LoVo (cell line): ENCODE measurements at places on chromosomes 1 and 21.

DNA sequence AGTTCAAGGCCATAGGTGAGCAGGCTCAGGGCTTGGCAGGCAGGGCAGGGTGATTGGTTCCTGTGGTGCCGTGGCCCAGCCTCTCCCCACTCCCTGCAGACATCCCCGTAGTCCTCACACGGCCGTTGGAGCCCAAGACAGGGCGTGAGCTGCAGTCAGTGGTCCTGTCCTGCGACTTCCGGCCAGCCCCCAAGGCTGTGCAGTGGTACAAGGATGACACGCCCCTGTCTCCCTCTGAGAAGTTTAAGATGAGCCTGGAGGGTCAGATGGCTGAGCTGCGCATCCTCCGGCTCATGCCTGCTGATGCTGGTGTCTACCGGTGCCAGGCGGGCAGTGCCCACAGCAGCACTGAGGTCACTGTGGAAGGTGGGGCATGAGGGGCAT lies 71.9 kb downstream of the OBSCN start:
- DNase-seq: no peak

DNA sequence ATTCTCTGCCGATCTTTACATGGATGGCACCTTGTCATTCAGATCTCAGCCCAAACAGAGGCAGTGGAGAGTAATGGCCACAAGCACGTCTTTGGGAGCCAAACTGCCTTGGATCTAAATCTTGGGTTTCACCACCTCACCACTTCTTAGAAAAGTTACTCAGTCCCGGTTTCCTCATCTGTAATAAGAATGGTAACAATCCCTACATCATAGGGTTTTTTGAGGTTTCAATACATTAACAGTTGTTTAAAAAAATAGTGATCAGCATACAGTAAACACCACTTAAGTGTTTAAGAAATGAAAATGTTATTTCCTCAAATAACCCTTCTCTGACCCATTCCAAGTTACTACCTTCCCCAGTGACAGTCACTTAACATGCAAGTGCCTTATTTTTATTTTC lies 38.5 kb upstream of the KCNA3 start:
- no peak for DNase-seq

DNA sequence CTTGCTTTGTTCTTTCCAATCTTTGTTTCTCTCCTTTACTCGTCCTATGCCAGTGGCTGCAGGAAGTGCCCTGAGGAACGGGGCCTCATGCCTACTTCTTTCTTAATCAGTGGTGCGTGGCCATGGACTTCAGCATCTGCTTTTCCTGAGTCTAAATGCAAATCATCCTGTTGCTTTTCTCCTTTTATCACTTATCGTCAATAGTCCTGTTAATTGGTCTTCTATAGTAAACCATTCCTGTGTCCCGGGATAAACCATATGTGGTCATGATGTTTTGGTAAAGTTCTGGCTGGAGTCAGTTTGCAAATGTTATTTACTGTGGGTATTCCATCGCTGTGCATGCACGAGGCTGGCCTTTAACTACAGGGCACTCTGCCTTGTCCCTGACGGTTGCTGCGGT lies 47.5 kb downstream of the AGPAT3 start:
- DNase-seq: no peak

- no peak for DNase-seq
These were observed 1.6 kb upstream of the ANKRD65 start for GRCh38 chr1:1422465-1423244.

GRCh38 chr1:33443080-33443704 lies 12.3 kb upstream of the PHC2 start:
- no peak for DNase-seq

DNA sequence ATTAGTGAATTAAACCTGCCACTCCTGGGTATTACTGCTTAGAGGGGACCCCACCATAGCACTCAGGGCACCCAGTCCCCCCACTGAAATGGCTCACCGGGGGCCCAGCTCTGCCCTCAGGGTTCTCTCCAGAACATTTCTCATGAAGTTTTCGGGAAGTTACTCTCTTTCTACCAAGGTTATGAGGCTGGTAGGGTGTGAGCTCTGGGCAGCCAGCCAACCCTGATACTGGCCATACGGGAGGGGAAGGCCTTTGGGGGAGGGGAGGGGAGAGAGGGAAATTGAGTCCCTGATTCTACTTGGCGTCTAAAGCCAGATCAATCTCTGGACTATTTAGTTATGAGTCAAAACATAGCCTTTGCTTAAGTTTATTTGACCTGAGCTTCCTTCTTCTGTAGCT lies 12.9 kb upstream of the PDE9A start:
- DNase-seq: peak; percentile 33

DNA sequence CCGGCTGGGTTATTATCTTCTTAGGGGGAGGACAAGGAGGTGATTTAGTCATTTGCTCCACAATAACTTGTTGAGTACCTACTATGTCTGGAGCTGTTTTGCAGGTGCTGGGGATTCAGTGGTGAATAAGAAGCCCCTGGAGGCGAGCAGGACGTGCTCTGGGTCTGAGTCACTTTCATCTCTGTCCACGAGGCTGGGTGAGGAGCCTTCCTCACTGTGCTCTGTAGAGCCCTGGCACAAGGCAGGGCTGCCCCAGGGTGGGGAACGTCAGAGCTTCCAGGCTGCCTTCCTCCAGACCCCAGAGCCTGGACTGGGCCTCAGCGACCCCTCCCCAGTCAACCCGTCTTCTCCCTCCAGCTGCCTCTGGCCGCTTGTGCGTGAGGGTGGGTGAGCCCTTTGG lies 2.5 kb upstream of the PADI6 start:
- DNase-seq: no peak
